ENCODE measurements at places on chromosomes 6 and 20. TPM values are rescaled to one million over a fixed set of nuclear protein-coding genes. Genes with fewer than 3 reads are reported as not detected.

- DNase-seq, result peak; percentile 64
These were observed 81.8 kb downstream of the ISM1 start for GRCh38 chr20:13302647-13303450.

DNA sequence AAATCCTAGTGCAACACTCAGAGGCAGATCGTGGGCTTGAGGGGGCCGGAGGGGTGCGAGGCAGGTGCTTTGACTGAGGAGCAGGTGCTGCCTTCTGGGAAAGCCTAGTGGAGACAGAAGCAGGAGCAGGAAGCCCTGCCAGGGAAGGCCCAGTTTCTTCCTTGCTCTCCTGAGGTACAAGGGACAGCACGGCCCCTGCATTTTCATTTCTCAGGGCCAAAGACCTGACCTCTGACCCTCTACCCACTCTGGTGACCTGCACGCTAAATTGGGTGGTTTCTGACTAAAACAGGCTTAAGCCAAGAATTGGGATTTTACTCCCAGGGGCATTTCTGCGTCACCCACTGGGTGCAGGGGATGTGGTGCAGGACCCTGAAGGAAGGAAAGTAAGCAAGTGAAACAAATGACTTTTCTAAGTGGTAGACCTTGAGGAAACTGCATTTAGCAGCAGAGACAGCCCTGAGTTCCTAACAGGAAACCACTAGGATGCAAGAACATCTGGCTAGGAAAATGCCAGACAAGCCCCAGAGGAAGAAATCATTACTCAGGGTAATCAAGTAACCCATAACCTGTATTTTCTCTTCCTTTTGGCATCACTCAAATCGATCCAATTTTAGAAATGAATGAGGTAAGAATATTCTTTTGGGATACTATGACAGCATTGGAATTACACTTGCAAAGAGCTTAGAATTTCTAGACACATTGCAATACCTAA, 141.7 kb downstream of the CD164 start:
- no peak for DNase-seq

DNA sequence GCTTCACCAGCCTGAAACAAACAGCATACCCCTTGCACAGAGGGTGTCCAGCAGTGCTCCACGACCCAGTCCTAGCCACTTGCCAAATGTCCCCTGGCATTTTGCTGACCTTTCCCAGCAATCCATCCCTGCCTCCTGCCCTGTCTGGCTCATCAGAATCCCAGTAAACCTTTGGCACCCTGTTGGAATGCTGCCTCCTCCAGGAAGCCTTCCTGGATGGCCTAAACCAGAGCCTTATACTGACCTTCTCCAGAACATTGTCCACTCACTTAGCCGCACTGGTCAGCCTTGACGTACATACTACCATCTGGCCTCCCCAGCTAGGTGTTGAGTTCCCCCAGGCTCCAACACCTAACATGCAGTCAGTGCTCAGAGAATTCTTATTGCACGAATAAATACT, 2.0 kb upstream of the PACSIN1 start:
- no peak for DNase-seq

GRCh38 chr20:44279228-44279627, 31.8 kb downstream of the FITM2 start:
- no peak for DNase-seq

DNA sequence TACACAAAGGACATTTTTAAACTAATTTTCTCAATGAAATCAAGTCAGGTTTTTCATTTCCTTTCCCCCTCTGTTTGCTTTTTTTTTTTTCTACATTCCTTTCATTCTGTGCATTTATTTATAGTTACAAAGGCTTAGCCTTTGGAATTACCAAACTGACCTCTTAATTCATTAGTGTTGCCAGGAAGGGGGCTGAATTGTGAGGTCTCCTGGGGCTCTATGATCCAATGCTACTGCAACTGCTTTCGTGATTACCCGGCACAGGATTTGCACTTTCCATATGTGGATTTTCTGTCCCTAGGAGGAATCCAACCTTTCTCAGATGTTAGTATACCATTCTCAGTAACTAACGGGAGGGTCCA, 35.3 kb downstream of the NEDD9 start:
- DNase-seq, result peak; percentile 33

- no peak for DNase-seq
These were observed 87.0 kb downstream of the CD164 start for GRCh38 chr6:109295109-109295773.

- DNase-seq, result no peak
These were observed 48.2 kb downstream of the PDSS2 start for GRCh38 chr6:107411161-107411560.

GRCh38 chr6:65113581-65113980, 593.4 kb downstream of the EYS start:
- no peak for DNase-seq

Gene RAD21L1
- not detected for total RNA-seq

Gene SERPINB6
- total RNA-seq, result 38.5 TPM

Gene DPM1
- total RNA-seq, result 80.2 TPM

Data from GM23338 (cell line).